Stimulated activated CD4-positive, alpha-beta T cell treated with anti-CD3 and anti-CD28 coated beads, Interleukin-15, amount 100 ng/mL, for 1 hour (primary cell): ENCODE measurements at places on chromosomes 16 and 17.

DNA sequence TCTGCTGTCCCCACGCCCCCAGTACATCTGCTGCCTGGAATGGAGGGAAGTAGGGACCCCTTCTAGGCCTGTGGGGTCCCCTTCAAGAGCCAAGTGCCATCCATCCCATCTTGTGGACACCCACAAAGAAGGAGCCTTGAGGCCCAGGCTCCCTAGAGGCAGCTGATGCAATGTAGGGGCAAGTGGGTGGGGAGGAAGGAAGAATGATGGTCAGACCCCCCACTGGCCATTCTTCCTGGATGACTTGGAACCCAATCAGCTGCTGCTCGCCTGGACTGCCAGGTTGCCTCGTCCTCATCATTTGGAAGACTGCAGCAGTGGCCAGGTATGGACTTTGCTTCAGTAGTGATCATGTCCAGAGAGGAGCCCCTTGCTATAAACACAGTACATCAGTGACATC lies 48.9 kb downstream of the SMPD3 start:
- no peak for DNase-seq

GRCh38 chr16:9135797-9136196 lies 44.4 kb downstream of the HAPSTR1 start:
- no peak for DNase-seq

- no peak for DNase-seq
Observed at GRCh38 chr16:59707436-59708226, 973.5 kb upstream of the GOT2 start.

DNA sequence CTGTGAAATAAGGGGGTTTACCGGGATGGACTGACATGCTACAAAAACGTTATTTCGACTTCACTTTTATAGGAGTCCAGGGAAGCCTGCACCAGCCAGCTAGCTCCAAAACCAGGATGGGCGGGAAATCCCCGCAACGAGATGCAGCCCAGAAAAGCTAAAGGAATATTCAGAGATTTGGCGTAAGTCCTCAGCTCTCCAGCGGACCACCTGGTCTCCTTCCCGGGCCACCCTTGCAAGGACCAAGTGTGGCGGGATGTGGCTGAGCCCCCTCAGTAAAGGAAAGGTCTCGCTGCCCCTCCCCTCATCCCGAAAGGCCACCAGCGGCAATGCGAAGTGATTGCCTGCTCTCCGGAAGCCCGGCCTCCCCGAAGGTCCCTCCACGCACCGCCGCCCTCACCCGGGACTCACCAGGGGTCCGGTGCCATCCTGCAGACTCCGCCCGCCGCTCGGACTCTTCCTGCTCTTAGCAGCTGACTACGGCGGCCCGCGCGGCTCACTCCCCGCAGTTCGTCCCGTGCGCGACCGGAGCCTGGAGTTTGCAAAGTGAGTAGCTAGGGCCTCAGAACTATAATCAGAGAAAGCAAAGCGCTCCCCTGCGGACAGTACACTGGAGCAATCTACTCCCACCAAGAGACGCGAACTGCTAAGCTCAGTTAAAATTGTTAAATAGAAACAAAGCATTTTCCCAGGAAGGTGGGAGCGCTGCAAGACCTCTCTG lies at the start of gene STX8:
STX8 (minus strand) TSS at position 440 of the 721 bp plus-strand sequence; CDS start at position 428, 12 bp downstream.
- DNase-seq: peak; percentile 50

DNA sequence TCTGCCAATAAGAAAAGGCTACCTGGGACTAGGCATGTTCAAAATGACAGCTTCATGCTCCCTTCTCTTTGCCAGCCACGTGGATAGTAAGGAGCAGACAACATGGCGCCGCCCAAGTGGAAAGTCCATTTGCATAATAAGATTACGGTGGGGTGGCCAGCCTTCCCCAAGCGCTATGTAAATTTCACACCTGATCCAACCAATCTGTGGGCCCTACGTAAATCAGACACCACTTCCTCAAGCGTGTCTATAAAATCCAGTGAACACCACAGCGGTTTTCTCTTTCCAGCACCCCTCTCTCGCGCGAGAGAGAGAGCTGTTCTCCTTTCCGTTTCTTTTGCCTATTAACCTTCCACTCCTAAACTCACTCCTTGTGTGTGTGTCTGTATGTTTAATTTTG lies 140.3 kb upstream of the ERCC4 start:
- DNase-seq: no peak

GRCh38 chr17:48060249-48060648 lies 12.1 kb downstream of the NFE2L1 start:
- DNase-seq: no peak

- no peak for DNase-seq
Observed at GRCh38 chr17:27157898-27158297, 136.0 kb upstream of the WSB1 start.

DNA sequence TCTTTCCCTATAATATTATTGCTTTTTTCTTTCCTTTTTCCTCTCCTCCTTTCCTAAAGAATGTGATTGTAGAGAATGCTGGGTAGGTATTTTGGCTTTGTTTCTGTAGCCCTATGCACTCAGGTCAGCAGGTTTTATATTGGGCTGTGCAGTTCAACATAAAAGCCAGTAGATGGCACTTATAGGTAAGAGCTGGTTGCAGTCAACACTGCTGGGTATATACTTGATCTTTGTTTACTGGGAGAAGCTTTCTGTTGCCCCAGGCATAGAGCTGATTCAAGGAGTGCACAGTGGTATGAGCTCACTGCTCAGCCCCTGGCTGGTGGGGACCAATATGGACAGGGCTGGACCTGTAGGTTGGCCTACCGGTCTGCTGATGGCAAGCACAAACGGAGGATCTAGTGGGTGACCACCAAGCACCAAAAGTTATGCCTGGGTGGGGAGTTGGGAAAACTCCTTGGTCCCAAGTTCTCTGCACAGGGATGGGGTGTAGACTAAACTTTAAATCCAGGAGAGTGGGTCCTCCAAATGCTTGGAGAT lies 378.9 kb downstream of the PMP22 start:
- DNase-seq: no peak

DNA sequence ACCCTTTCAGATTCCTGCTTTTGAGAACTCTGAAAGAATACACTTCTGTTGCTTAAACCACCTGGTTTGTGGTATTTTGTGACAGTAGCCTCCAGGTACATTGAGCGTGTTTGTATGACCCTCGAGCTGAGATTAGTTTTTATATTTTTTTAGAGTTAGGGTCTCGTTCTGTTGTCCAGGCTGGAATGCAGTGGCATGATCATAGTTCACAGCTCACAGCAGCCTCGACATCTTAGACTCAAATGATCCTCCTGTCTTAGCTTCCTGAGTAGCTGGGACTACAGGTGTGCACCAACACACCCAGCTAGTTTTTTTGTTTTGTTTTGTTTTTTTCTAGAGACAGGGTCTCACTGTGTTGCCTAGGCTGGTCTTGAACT lies 4.5 kb upstream of the ITPRIPL2 start:
- no peak for DNase-seq

GRCh38 chr17:6558276-6558675 lies 1.9 kb upstream of the PITPNM3 start:
- no peak for DNase-seq

DNA sequence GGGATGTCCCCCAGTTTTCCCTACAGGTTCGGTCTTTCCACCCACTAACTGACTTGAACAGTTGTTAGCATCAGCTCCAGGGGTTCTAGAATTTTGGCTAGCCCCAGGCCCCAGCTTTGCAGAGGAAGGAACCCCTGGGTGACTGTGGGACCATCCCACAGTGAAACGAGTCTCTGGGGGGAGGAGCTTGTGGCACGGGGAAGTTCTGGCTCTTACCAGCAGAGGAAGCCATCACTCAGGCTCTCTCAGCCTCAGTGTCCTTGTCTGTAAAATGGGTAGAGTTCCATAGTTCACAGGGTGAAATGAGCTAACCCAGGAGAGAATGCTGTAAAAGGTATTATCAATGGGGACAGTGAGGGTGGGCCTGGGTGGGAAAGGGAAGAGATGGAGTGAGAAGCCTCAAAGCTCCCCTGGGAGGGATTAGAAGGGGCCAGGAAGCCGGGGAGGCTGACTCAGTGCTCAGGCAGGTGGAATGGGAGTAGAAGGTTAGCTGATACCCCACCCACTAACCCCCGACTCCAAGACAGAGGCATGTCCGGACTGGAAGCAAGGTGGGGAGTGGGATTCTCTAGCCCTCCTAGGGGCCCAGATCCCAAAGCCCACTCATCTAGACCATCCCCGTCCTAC lies 30.9 kb upstream of the CDC42EP4 start:
- no peak for DNase-seq

DNA sequence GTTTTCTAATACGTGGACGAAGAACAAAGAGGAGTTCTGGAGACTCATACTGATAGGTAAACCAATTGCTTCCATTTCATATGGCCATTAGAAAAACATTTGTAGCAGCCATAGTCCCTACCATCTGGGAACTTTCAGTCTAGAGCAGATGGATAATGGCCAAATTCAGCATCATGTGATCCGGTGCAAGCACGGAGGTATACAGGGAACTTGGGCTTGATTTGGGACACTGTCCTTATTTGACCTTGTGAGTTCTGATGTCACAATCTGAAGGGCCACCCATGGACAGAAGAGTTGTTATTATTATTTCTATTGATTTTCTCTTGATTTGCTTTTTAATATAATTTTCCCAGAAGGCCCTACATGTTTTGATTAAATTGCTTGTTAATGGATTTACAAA lies 154.6 kb upstream of the ZNF267 start:
- DNase-seq: no peak

DNA sequence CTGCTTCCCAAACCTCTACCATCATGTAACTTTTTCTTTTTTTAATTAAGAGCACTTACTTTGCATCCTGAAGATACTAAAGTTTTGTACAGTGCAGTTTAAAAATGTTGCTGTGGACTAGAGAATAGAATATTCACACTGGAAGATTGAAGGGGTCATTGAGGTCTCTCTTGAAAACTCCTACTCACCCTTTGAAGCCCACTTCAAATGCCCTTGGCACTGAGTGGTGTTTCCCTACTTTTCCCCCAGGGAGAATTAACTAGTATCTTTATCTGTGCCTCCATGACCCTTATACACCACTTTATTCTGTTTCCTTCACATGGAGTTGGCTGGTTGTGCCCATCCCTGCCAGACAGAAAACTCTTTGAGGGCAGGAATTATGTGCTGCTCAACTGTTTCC lies 19.6 kb upstream of the CRHR1 start:
- no peak for DNase-seq

DNA sequence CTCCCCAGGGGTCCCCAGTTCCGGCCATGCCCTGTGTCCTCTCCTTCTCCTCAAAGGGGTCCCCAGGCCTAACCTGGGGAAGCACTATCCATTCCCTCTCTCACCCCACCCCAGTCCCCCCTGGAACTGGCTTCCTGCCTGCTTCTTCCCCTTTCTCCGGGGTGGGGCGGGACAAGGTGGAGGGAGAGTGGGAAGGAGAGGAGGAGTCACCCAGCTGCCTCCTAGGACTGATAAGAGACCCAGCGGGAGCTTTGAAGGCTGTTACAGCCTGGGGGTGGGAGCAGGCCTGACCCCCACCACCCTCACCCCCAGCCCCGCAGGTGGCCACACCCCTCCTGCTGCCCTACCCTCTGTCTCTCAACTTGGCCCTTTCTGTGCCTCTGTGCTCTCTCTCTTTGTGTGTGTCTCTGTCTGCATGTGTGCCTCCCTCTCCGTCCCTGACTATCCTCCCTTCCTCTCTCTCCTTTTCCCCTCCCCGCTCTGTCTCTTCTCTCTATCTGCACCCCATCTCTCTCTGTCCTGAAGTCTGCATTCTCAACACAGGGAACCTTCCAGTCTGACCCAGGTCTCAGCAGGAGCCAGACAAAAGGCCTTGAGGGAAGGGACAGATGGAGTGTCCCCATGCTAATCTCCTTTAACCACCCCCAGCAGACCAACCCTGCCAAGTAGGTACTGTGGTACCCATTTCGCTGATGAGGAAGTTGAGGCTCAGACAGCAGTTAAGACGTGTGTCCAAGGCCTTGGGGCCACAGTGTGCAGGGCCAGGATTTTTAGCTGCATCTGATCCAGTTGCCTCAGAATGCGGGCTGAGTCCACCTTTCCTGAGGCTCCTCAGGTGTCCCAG lies 66.1 kb downstream of the RAB11FIP4 start:
- DNase-seq: no peak

- no peak for DNase-seq
Observed at GRCh38 chr16:3112881-3113574, 642 bp downstream of the ZNF205 start.

GRCh38 chr16:81473969-81474959 lies 29.7 kb downstream of the CMIP start:
- DNase-seq: no peak

DNA sequence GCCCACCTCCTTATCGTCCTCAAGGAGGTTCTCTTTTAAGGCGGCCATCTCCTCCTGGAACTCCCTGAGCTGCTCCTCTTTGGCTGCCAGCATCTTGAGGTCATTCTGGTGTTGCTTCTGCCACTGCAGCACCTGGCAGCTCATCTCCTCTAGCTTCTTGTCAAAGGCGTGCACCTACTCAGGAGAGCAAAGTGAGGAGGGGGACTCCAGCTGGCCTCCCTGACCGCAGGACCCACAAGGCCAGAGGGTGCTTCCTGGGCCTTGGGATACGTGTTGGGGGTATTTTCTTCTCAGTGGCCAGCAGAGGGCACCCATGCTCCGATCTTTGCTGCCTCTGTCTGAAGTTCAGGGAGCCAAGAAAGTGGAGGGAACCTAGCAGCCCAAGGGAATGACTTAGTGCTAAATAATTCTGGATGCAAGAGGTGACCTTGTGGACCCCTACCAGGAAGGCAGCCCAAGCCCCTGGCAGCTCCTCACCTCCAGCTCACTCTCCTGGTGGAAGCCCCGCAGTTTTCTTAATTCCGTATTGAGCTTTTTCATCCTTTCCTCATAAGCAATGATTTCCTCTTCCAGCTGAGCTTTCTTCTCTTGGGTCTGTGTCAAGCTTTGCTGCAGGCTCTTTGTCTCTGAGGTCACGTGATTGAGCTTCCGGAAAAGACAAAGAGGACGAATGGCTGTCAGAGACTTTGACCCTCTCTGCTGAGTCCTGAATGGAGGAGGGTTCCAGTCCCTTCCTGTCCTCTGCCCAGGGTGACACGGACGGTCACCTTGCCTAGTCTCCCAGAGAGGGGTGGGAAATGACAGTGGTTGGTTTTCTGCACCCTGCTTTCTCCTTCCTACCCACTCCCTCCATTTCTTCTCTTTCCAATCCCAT lies 31.4 kb downstream of the DHX38 start:
- DNase-seq: no peak

GRCh38 chr17:8598913-8599312 lies 31.6 kb downstream of the MYH10 start:
- no peak for DNase-seq
